NCI-H1048 (cell line): ENCODE measurements at places on chromosomes 11 and 22.

- DNase-seq: no peak
Measured at GRCh38 chr11:119536801-119537200, 113.8 kb upstream of the THY1 start.

DNA sequence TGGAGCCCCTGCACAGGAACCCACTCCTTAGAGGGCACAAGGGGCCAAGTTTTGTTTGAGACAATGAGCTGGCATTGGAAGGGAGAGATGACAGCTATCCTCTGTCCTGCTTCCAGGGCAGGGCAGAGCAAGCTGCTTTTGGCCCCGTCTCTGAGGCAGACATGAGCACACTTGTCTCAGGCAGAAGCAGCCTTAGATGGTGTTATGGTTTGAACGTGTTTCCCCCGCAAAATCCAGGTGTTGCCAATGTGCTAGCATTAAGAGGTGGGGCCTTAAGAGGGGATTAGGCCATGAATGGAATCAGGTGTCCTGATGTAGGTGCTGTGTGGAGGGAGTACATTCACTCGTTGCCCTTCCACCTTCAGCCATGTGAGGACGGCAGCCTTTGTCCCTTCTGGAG is 2.5 kb downstream of the TP53AIP1 start:
- no peak for DNase-seq

DNA sequence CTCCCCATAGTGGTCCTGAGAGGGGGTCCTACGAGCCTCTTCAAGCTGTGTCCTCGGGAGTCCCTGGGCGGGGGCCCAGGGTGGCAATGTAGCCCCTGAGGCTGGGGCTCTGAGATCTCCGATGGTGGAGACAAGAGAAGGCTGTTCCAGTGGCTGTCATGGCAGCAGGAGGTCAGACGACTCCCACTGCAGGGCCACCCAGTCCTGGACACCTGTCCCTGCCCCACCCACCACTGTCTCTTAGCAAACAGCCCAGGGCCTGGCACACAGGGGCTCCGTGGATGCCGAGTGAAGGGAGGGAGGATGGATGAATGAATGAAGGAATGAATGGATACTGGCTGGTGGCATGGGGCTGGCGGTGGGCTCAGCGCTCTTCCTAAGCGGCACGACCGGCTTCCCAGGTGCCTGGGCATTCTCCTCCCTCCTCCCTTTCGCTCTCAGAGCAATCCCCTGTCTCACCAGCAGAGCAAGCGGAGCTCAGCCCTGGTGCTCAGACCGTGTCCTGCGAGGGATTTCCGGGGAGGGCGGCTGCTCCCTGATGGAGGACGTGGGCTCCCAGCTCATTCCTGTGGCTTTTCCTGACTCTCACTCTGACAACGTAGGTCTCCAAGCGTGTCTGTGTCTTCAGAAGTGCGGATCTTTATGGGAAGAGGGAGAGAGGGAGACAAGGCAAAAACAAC is 1272.6 kb downstream of the BRD1 start:
- no peak for DNase-seq

DNA sequence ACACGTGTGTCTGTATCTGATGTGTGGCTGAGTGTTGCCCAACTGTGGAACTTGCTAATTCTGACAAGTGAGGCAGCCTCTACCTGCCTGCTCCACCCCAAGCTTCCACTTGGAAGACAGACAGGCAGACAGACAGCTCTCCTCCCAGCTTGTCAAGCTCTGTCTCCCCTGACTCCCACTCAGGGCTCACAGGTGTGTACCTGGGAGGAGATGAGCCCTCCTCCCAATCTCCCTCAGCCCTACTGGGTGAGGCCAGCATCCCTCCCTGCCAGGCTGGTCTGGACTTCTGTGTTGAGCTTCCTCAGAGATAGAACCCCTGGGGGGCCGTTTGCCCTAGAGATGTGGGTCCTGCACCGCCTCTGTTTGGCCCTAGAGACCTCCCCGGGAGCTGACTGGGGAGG is 1.0 kb upstream of the CHRM1 start:
- DNase-seq: no peak

DNA sequence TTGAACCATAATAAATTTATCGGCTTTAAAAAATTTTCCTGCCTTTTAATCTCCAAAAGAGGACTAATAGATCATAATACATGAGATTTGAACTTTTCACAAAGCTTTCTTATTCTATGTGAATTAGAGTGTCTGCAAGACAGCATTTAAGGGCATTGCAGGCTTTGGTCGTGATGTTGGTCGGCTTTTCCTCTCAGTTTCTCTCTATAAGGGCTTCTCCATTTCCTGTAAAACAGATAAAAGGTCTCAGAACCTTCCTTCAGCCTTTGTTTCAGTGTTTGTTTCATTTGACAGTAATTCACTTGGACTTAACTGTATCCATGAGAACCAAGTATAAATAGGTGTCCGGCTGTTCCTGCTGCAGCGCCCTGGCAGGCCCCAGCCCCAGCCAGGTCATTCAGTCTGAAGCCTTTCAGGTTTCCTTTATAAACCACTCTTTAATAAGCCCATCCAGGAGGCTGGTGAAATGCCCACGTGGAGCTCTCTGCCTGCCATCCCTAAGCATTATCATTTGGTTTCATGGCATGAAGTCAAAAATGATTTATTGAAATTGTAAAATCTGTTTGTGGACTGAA is 37.2 kb upstream of the ADSL start:
- no peak for DNase-seq

GRCh38 chr11:118370774-118371173 is 11.4 kb downstream of the UBE4A start:
- DNase-seq: no peak

DNA sequence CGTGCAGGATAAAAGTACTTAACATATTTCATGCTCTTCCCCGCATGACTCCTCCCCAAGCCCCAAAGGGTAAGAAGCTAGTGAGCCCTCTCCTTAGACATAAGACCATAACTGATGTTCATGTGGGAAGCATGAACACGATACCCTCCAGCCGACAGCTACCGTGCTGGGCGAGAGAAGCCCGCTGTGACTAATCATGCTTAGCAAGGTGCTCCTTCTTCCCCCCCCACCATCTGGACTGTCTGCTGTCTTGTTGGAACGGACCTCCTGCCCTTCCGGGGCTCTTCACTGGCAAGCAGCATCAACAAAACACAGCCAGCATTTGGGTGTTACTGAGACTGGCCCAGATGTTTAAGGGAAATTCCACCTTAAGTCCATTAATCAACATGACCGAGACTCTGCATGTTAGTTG is 200.6 kb downstream of the DBX1 start:
- DNase-seq: no peak

DNA sequence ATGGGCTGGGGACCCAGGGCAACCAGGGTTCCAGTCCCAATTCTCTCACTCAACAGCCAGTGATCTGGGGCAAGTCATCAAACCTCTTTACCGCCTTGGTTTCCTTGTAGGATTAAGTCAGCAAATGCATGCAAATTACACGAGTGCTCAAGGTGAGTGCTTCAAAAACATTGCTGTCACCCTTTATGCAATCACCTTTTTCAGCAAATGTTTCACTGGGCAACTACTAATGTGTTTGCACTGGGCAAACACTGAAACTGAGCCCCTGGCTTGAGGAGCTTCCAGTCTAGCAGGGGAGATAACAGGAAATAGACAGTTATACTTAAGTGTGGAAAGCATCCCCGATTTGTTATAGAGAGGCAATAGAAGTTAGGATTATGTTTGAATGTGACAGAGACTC is 37.7 kb upstream of the DMC1 start:
- DNase-seq: no peak

DNA sequence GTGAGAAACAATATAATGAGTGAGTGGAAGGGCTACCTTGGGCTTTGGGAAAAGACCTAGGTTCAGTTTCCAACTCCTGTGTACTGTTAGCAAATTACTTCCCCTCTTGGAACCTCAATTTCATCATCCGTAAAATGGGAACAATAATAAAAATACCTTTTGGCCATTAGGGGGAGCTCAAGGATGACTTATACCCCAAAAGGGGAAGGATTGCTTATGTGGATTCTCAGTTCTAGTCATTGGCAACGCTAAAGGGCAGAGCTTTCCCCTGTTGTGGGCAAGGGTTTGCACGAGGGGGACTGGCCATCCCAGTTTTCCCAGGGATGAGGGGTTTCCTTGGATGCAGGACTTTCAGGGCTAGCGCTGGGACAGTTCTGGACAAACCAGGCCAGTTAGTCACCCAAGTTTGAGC is 3.1 kb upstream of the COMMD9 start:
- no peak for DNase-seq

DNA sequence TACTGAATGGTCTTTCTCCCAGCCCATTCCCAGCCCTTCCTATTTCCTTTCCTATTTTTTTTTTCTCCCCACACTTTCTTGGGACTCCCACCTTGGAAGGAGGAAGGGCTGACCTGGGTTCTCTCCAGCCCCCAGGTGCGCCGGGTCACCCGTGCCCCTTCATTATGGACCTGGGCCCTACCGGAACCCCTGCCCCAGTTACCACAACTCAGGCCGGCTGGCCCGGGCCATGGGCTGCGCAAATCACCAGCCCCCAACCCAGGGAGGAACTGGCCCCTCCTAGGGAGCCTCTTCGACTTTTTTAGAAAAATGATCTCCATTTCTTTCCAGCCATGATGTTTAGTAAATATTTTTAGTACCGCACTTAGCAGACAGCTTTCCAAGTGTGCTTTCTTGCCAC is 62.2 kb downstream of the MORC2 start:
- no peak for DNase-seq

GRCh38 chr22:30823015-30823370 is 128.3 kb downstream of the OSBP2 start:
- DNase-seq: no peak

GRCh38 chr22:46619240-46619829 is 851 bp upstream of the GRAMD4 start:
- no peak for DNase-seq

GRCh38 chr22:46513908-46514550 is 23.4 kb downstream of the CELSR1 start:
- DNase-seq: no peak

- DNase-seq: no peak
Measured at GRCh38 chr11:64078284-64078683, 42.6 kb downstream of the FLRT1 start.

DNA sequence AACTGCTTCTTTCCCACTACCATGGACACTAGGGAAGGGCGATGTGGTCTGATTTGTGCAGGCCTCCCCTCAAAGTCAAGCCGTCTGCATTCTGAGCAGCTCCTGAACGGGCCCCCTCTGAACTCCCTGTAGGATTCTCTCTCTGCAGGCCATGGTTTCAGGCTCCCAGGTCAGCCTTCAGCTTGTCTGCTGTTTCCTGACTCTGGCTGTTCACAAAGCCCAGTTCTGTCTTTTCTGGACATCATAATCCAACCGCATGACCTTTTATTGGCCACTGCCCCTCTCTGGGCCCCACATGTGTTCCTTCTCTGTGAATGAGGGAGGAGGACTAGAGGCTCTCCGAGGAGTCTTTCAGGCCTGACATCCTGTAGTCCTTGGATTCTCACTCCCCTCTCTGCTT is 161.0 kb downstream of the FEZ1 start:
- no peak for DNase-seq

GRCh38 chr11:2375964-2376551 is 1.1 kb upstream of the CD81 start:
- DNase-seq: no peak

DNA sequence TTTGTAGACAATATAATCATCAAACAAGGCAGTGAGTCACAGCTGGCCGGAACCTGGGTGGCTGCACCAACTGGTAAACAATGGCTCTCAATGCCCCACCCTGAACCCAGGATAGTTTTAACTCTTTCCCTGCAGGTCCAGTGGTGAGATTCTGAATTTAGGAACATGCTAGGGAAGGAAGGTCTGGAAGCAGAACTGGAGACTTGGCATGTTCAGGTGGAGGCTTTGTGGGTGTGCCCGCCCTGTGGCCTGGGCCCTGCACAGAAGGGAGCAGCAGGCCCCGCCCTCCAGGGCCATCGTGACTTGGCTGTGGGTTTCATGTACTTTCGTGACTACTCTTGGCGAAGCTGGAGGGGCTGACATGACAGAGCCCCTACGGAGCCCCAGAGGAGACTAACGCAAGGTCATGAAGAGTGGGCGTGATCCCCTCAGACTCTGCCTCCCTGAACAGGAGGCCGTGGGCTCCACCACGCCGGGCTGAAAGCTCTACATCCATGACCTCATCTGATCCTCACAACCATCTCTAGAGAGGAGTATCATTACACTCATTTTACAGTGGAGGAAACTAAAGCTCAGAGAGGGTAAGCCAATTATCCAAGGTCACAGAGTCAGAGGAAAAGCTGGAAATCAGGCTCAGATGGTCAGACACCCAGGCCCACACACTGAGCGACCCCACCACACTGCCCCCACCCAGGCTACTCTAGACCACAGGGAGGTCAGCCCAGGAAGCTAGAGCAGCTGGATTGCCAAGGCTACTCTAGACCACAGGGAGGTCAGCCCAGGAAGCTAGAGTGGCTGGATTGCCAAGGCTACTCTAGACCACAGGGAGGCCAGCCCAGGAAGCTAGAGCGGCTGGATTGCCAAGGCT is 27.3 kb downstream of the MAFF start:
- DNase-seq: no peak

GRCh38 chr11:122155765-122156527 is 39.9 kb upstream of the BLID start:
- no peak for DNase-seq

DNA sequence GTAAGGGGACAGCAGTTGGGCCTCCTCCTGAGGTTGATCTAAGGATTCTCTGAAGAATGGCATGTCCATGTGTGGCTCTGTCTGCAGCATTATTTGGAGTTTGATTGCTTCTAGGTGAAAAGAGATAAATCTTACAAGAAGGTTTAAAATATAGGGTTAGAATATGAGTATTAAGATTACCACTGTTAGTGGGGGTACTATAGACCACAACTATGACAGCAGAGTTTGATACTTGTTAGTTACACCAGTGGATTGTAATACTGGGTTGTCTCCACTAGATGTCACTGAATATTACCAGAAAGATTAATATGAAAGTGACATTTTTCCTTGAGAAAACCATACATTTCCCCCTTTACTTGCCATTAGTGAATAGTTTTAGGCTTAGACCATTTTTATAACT is 47.9 kb downstream of the ZNF280B start:
- no peak for DNase-seq

- no peak for DNase-seq
Measured at GRCh38 chr11:66008468-66009101, 3.2 kb upstream of the CST6 start.

GRCh38 chr22:24315367-24315966 is 44.8 kb downstream of the SPECC1L start:
- DNase-seq: no peak

DNA sequence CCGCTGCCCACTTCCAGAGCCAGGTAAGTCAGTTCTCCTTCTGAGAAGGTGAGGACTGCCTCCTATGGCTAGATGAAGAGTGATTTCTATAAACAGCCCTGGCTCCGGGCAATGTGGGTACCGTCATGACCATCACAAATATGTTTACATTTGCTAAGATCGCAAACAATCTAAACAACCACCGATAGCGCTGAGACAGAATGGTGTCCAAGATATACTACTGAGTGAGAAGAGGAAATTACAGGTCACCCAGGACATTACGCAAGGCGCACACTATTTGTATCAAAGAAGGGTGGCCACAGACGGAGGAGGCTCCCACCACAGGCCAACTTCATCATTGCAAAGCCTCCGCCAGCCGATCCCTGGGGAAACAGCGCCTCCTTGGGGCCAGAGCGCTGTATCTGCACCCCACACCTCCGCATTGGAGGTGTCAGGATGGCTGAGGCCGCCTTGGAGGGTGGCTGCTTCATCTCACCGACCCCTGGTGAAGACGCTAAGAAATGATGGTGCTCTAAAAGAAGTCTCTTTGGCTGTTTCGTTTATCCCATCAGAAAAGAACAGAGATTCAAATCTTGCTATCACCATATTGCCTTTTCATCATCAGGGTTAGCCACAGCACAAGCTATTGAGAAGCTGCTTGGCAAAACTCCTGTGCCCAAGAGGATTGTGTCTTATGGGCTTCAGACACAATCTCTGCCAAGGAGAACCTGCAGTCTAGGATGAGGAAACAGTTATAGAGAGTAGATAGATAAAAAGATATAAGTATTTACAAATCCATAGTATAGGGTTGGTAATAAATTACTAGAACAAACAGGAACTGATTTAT is 12.3 kb upstream of the ASRGL1 start:
- no peak for DNase-seq
